ENCODE measurements at places on chromosomes 16 and 17.

- DNase-seq = no peak
Observed at GRCh38 chr17:82243648-82244412, 15.0 kb downstream of the SLC16A3 start.

DNA sequence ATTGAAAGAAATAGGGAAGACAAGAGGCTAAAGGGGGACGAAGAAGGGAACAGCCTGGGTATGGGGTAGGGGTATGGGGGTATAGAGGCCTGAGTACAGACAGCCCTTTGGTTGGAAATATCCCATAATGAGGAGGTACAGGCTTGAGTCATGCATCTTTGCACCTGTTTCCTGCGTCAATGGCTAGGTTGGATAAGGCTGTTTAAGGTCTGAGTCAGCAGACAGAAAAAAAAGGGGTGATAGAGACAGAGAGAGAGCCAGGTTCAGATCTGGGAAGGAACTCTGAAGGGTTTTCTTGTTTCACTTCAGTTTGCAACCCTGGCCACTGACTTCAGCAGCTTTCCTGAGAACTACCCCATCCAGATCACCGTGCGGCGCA lies 8.5 kb downstream of the FNDC8 start:
- no peak for DNase-seq

- no peak for DNase-seq
Observed at GRCh38 chr16:526181-527014, 1.1 kb upstream of the CAPN15 start.

DNA sequence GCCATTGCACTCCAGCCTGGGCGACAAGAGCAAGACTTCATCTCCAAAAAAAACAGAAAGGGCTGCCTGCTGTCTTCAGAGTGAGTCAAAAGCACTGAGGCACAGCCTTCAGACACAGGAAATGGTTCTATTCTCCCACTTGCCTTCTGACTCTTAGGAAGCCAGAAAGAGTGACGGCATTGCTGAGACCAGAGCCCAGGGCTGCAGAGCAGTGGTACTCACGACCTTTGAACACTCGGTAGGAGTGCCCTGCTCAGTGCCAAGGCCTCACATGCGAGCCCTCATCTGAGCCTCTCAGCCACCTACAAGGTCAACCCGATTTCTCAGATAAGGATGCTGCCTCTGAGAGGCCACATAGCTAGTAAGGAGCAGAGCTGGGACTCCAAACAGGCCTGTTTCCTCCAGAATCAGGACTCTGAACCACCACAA lies 3.5 kb upstream of the ITGAE start:
- DNase-seq = no peak

Data from stimulated activated CD8-positive, alpha-beta memory T cell treated with anti-CD3 and anti-CD28 coated beads, Interleukin-4, amount 100 ng/mL, for 24 hours (primary cell).